ENCODE measurements at places on chromosomes 2 and 18.
A peak's percentile ranks its signal among the peaks of the same experiment; 100 is the strongest.

DNA sequence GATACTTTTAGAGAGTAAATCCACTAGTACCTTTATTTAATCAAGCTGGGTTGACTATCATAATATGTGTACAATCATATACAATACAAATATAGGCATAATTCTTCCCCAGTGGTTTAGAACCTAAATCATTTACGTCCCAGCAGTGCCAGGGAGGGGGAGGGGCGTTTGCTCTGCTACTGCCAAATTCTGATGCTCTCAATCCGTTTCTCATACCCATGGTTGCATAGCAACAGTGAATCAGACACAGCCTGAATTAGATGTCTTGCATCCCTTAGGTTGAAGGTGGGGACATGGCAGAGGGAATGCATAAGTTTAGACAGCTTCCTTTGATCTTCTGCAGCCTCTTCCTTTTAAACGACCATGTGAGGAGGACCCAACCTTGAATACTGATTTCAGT lies 135.4 kb downstream of the ABCA12 start:
- no peak for DNase-seq

GRCh38 chr2:166090346-166090745 lies 37.5 kb downstream of the SCN1A start:
- no peak for DNase-seq

DNA sequence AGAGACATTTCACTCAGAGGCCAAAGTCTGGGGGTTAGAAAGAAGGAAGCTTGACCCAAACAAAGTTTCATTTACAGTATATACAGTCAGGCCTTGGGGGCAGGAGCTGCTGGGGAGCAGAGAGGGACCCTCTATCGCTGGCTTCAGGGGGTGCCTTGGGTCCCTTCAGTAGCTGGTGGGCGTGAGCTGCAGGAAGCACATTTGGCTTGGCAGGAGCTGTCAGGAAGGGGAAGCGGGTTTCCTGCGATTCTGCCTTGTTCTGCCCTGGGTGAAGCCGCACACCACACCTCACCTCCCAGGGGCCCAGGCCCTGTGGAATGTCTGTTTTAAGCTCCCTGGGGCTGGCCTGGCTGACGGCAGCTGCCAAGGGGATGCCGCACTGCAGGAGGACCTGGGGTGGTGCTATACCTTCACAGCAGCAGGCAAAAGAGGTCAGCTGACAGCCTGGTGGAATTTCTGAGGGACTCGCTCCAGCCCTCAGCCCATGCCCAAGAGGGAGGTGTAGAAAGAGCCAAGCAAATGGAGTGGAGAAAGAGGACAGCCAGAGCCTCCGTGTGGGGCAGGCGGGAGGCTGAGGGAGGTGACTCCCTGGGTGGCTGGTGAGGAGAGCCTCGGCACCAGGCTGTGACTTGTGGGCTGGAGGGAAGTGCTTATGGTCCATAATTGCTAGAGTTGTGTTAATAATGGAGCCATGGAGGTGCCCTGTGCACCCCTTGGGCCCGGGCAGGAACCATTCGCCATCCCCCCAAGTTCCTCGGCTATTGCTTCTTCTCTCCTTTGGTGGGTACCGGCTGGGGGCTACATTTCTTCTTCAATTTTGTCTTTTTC lies 43.9 kb downstream of the PSD4 start:
- DNase-seq, result no peak

GRCh38 chr18:79524181-79525078 lies 128.7 kb downstream of the NFATC1 start:
- no peak for DNase-seq

- DNase-seq, result no peak
Measured at GRCh38 chr2:64062840-64063239, 43.6 kb upstream of the VPS54 start.

DNA sequence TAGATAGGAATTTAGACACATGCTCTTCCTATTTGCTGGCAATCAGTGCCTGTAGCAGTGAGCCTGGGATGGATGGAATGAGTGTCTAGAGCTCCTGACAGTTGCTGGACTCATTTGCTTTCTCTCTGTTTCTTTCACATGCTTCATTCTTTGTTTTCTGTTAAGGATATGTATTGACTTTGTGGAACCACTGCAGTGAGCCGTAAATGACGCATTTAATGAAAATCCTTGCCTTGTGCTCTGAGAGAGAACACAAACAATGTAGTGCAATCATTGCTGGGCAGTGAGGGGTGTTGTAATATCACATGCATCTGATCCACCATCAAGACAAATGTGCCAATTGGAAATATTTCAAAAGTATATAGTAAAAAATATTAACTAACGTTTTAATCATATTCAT lies 25.2 kb upstream of the CDH20 start:
- DNase-seq, result no peak

DNA sequence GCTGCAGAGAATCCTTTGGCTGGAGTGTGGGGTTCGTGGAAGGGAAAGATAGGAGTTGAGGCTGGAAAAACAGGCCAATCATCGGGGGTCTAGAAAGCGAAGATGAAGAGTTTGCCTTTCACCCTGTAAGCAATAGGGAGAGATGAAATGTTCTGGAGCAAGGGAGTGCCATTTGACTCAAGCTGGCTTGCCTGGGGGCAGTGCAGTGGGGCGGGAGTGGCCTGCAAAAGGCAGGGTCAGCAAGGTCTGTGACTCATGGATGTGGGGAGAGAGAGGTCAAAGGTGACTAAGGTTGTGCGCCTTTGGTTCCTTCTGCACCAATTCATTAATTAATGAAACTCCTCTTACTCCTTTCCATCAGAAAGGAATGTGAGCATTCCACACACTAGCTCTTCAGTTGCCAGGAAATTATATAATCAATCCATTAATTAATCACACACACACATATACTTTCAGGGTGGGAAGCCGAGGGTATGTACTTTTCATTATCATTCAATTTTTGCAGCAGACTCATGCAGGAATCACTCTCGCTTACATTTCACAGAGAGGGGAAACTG lies 227.6 kb downstream of the MYCN start:
- no peak for DNase-seq

DNA sequence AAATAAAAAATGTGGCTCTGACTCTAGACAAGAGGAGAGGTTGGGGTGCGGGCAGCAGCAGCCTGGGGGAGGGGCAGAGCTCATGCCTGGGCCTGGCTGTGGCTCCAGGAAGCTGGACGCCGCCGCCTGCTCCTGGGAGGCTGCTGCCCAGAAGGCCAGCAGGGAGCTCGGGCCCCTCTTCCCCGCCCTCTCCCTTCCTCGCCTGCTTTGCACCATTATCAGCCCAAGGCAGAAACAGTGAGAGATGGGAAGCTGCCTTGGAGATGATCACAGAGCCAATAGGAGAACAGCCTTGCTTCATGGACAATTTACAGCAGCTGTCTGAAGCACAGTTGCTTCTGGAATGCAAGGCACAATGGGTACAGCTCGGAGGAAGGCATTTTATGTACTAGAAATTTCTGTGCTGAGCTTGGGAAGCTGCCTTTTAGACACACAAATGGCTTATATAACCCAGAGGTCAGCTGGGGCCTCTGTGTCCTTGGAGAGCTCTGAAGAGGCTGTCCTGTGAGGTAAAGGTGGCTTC lies 55.3 kb upstream of the AFF3 start:
- no peak for DNase-seq

- no peak for DNase-seq
Measured at GRCh38 chr2:162938387-162938786, 99.8 kb upstream of the KCNH7 start.

GRCh38 chr2:55986700-55987440 lies 63.3 kb upstream of the EFEMP1 start:
- DNase-seq, result no peak

DNA sequence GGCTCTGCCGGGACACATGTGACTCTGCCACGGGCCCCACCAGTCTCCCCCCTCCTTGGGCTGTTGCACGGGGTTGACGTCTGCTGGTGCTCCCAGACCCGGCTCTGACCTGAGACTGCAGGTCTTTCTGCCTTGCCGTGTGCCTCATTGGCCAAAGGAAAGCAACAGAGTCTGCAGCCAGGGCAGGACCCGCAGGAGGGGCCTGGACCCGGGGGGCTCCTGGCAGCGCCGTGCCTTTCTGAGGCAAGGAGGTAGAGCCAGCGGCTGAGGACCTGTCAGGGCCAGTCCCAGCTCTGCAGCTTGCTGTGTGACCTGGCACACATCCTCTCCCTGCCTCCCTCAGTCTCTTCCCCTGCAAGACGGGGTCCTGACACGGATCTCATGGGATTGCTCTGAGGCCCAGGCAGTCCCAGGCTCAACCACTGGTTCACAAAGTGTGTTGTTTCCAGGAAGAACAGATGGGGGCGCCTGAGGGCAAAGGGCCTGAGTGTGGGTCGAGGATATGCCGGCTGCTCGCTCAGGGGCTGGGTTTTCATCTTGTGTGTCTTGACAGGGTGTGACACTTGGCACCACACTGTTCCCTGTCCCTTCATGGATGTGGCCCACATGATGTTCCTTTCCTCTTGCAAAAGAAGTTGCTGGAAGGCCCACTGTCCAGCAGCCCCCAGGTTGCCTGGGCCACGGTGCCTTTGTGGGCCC lies 9.0 kb downstream of the CAPN10 start:
- no peak for DNase-seq

DNA sequence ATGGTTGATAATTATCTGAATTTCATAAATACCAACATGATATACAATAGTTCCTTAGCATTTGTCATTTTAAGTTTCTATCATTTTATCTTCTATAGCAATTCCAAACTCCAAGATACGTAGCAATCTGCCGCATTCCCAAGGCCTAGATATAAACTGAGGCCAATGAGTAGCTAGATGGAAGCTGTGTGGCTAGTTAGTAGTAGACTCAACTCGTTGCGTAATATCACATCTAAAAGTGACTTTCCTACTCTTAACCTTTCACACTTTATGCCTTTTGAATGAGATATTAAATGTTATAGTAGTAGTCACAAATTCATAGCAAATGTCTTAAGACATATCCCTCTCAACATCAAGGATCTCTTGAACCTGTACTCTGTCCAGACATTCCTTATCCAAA lies 33.6 kb downstream of the WDSUB1 start:
- no peak for DNase-seq

GRCh38 chr18:48540251-48541025 lies 1.6 kb downstream of the CTIF start:
- peak; percentile 7 for DNase-seq

DNA sequence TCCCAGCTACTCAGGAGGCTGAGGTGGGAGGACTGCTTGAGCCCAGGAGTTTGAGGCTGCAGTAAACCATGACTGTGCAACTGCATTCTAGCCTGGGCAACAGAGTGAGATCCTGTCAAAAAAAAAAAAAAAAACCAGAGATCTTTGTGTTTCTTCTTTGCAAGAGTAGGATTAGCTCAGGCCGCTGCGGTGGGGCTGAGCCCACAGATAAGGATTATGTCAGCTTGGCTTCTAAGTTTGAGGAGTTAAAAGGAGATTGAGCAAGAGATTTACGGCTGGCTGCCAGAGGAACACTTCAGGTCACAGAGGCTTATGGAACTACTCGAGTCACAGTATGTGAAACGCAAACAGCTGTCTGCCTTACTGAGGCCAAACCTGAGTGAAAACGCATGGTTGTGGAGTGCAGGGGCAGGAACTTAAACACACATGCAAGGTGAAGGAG lies 146.7 kb upstream of the L3MBTL4 start:
- DNase-seq, result no peak

GRCh38 chr2:224569654-224570053 lies 15.5 kb downstream of the CUL3 start:
- no peak for DNase-seq

DNA sequence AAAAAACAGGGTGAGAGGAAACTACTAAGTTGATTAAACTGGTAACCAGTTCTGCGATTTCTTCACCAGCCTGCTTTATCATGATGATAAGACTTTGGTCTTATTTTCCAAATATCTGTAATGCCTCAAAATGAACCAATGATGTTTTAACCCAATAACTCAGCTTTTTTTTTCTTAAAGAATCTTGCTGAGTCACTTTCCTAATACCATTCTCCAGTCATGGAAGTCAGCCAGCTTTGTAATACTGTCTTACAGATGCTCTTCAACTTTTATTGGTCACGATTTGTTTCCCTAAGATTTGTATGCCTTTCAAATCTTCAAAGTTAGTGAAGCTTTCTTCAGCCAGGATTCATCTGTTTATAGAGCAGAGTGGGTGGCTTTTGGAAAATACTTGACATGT lies 47.7 kb upstream of the SMIM21 start:
- DNase-seq, result no peak

- DNase-seq, result no peak
Measured at GRCh38 chr2:237581326-237581725, 9.2 kb downstream of the RAB17 start.

- no peak for DNase-seq
Measured at GRCh38 chr18:2982022-2982421, 30.9 kb downstream of the LPIN2 start.

DNA sequence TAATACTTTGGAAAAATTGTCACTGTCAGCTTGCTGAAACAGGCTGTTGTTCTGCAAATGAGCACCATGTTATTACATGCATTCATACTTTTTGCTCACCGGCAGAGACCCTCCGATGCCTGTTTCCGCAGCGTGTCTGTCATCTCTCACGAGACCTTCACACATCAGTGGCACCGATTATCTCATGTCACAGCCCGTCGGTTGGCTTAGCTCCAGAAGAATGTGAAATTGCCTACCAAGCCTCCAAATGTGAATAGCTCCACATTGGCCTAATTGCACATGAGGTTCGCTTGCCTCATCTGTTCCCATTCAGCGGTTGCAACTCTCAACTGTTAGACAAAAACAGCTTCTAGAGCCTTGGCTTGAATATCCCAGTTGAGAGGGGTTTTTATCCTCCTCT lies 233.0 kb downstream of the ACTR3 start:
- no peak for DNase-seq

- DNase-seq, result no peak
Measured at GRCh38 chr2:166057370-166058164, 70.3 kb downstream of the SCN1A start.

DNA sequence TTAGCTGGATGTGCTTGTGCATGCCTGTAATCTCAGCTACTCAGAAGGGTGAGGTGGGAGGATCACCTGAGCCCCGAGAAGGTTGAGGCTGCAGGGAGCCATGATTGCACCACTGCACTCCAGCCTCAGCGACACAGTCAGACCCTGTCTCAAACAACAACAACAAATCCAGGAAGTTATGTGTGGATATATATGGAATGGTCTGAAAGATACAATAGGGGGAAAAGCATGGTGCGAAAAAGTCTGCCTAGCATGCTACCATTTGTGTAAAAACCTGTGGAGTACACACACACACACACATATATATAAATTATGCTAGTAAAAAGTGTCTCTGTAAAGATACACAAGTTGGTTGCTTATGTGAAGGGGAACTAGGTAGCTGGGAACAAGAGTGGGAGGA lies 6.9 kb upstream of the HOXD1 start:
- no peak for DNase-seq

GRCh38 chr18:28455971-28456370 lies 279.0 kb upstream of the CDH2 start:
- no peak for DNase-seq

DNA sequence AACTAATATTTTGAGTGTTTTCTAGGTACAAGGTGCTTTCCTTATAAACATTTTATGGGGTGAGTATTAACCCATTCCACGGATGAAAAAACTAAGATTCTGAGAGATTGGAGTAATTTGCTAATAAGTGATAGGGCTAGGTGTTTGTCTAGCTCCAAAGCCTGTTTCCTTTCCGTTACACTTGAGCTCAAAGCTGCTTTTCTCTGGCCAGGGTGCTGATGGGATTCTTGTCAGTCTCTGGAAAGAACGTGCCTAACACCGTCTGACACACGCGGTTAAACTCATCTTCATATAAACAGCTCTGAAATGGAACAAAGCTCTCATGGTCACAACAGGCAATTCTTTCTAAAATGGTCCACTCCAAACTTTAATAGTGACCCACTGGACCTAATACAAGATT lies 2.0 kb upstream of the ANKRD29 start:
- DNase-seq, result no peak
